ENCODE measurements at places on chromosomes 7 and 10. TPM values are rescaled to one million over a fixed set of nuclear protein-coding genes. Genes with fewer than 3 reads are reported as not detected.
A peak's percentile ranks its signal among the peaks of the same experiment; 100 is the strongest.

GRCh38 chr7:150715738-150716137 lies 675 bp upstream of the GIMAP1 start:
- DNase-seq = no peak

DNA sequence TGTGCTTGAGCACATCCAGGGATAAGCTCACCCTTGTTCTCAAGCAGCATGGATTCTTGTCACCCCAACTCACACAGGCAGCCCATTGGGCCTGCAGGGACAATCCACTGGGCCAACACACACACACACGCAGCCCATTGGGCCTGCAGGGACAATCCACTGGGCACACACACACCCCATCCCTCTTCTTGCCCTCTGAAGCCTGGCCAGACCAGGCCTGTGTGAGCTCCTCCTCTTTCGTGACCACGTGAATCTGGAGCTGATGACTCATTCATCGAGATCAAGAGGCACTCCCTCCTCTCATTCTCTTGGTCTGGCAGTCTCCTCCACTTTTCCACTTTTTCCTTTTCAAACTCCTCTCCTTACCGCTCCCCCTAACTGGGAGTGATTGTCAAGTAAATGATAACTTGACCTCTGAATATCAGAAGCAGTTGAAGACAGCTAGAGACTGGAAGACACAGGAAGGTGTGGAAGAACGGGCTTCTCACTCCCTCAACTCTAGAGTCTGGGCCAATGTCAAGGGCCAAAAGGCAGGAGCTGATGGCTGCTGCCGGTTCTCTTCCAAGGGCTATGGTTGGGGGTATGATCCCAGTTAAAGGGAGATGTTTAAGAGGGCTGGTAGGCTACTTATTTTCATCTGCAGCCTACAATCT lies 89.7 kb downstream of the HIPK2 start:
- no peak for DNase-seq

Gene SPACDR
- polyA plus RNA-seq = 1.3 TPM

Gene RBP4
- polyA plus RNA-seq = 30.0 TPM

Gene ZMYND11
- polyA plus RNA-seq = 26.6 TPM

- no peak for DNase-seq
Observed at GRCh38 chr7:139683137-139683921, 94.5 kb downstream of the HIPK2 start.

DNA sequence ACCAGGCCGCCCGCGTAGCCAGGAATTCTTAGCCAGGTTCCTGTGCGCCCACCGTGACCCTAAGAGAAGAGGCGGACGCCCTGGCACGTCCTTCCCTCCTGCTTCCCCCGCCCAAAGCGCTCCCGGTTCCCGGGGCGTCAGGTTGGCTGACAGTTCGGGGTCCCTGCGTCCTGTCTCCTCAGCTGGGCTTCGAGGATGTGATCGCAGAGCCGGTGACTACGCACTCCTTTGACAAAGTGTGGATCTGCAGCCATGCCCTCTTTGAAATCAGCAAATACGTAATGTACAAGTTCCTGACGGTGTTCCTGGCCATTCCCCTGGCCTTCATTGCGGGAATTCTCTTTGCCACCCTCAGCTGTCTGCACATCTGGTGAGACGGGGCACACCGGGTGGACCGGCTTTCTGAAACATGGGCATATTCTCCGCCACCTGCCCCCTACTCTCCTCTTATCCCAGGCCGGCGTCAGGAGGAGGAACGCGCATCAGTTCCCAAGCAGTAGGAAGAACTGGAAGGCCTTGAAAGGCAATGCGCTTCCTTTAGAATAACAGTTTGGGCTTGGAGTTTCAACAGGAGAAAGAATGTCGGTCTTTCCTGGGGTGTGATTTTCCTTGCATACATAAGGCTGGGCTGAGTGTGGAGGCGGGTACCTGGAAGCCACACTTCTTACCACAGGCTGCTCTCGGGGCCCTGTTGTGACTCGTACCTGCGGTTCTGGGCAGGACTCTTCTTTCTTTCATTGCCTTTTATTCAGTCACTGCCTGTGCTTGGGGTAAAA lies 728 bp downstream of the CAV2 start:
- DNase-seq = peak; percentile 42

DNA sequence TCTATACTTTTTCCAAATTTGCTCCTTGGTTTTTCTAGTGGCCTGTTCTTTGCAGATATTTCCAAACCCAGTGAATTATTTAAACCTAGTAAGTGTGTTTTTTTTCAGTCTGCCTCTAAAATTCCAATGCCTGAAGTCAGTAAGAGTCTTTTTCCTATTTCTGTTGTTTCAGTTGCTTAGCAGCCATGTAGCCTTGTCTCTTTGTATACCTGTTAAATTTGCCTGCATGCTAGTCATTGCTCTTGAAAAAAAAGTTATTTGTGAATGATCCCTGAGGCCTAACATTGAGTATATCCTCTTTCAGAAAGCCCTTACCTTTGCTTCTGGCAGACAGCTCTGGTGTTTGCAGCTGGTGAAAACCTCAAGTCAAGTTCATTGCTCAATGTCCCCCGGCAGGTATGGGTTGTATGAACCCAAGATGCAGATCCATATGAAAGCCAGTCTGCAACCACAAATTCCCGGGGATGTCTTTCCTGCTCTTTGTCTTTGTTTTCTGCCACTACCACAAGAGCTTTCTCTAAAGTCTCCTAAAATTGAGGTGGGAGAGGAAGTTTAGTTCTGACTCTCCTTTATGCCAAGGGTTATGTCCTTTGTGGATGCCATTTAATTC lies 35.7 kb downstream of the CH25H start:
- no peak for DNase-seq

Gene PAPOLB
- polyA plus RNA-seq = 0.01 TPM

Gene PRSS37
- not detected for polyA plus RNA-seq

- DNase-seq = no peak
Observed at GRCh38 chr7:117949232-117949631, 76.0 kb upstream of the CTTNBP2 start.

DNA sequence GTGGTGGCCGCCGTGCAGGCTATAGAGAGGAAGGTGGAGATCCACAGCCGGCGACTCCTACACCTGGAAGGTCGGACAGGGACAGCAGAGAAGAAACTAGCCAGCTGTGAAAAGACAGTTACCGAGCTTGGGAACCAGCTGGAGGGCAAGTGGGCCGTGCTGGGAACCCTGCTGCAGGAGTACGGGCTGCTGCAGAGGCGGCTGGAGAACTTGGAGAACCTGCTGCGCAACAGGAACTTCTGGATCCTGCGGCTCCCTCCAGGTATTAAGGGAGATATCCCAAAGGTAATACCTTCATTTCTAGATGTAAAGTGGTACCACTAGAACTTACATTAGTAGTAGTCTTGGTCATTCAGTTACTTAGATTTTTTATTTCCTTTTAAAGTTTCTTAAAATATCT lies 6.8 kb downstream of the ZNF398 start:
- no peak for DNase-seq

GRCh38 chr7:8217200-8218068 lies 44.5 kb downstream of the ICA1 start:
- DNase-seq = no peak

- DNase-seq = no peak
Observed at GRCh38 chr10:128866551-128866950, 600.5 kb upstream of the MGMT start.

Gene UTF1
- not detected for polyA plus RNA-seq

DNA sequence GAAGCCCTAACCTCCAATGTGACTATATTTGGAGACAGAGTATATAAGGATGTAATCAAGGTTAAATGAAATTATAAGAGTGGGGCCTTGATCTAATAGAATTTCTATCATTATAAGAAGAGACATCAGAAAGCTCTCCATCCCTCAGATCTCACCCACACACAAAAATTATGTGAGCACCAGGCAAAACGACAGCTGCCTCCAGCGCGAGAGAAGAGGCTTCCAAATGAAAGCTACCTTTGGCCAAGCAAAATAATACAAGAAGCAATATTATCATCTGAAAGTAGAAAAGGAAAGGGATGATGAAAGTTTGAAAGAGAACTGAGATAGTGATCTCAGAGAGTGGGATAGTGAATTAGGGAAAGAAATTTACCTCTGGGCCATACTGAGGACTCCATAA lies 1192.5 kb downstream of the NXPH1 start:
- DNase-seq = no peak

DNA sequence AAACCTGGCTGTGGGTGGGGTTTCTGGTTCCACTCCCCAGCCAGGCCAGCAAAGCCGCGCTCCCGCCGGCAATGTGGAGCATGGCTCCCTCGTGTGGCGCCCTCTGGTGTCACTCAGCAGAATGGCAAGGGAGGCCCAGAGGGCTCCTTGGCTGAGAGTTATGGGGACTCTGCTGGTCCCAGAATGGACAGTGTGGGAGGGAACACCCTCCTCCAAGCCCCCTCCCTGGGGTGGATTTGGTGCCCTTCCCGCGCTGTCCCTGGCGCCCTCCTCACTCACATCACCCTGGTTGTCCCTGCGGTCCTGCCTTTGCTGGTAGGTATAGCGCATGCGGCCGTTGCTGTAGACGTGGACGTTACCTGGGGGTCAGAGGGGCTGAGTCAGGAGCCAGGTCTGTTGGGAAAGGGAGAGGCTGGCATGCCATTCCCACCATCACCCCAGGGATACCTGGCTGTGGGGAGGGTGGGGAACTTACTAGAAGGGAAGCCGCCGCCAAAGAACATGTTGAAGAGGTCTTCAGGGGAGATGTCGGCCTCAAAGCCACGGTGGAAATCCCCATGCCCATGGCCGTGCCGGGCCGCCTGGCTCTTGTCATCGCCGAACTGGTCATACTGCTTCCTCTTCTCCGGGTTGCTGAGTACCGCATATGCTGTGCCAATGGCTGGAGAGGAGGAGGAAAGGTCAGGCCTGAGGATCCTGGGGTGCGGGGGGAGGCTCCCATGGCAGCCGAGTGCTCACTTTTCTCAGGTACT lies 14.0 kb downstream of the DNAJB12 start:
- peak; percentile 56 for DNase-seq

DNA sequence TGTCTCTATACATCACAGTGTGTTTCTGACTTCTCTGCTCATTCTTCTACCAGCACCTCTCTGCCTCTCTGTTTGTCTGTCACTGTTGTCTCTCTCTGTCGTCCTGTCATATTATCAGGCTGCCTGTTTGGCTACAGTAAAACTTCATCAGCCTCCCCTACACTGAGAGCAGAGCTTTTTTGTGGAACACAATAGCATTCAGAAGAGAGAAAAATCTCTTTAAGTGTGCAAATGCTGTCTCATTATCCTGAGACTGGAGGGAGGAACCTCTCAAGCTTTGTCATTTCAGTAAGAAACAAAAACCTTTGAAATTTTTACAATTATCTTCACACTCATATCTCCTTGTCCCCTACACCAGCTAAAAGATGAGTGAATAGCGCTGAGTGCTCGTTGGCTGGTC lies 148.4 kb downstream of the PLPP4 start:
- DNase-seq = no peak

- no peak for DNase-seq
Observed at GRCh38 chr7:33428415-33428814, 299.1 kb downstream of the BBS9 start.

DNA sequence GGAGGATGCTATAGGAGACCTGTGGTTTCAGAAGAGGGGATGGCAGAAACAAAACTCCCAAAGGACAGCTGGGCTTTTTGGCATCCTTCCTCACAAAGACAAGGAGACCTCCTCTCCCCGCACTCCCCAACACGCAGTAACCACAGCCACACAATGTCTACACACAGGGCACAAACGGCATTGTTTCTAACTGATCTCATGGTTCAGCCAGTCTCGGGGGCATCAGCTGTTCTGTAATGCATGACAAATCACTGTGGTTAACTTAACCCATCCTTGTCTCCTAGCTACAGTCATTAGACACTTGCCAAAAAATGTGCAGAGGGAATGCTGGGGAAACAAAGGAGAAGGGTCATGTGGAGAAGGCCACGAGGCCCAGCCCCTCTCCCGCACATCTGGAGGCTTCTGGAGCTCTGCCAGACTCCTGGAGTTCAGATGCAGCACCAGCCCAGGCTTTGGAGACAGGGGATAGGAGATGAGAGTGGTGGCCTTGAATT lies 7.6 kb upstream of the ADAMTS14 start:
- DNase-seq = peak; percentile 31

- DNase-seq = peak; percentile 35
Observed at GRCh38 chr10:1048349-1048731, 579 bp downstream of the IDI1 start.

Measured in heart right ventricle (tissue), 16 donors.